ENCODE measurements at places on chromosomes 5 and 9.

- no peak for DNase-seq
Observed at GRCh38 chr9:87667164-87667738, 58.7 kb upstream of the CTSL start.

DNA sequence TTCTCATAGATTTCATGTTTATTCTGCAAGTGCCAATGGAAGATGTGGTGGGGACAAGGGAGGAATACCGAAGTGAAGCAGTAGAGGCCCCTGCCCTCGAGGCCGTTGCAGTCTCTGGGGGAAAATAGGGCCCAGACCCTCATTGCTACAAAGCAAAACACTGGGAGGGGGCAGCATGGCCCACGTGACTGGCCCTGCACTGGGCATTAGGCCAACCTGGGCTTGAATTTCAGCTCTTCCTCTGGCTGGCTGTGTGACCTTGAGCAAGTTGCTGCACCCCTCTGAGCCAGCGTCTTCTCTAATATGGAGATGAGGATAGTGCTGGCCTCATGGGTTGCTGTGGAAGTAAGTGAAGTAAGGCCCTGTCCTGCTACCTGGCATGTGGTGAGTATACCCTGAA is 709 bp upstream of the SYNPO start:
- no peak for DNase-seq

- no peak for DNase-seq
Observed at GRCh38 chr5:137714946-137715345, 20.9 kb downstream of the KLHL3 start.

DNA sequence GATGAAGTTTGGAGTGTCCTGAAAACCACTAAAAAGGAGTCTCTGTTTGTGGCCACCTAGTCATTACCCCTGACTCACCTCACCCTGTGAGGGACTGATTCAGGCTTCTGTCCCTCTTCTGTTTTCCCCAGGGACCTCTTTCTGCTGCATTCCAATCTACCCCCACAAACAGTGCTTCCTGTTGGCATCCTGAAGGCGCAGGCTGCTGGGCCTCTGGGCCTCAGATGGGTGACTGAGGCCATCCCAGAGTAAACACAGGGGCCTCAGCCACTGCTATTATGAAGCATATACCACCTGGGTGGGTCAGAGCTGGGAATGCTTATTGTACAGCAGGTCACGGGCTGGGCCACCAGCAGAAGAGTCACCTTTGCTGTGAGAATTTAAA is 20.0 kb downstream of the MORN5 start:
- no peak for DNase-seq

GRCh38 chr5:59319250-59319649 is 574.3 kb downstream of the PDE4D start:
- DNase-seq: no peak

GRCh38 chr9:91302831-91303230 is 58.9 kb downstream of the AUH start:
- DNase-seq: no peak

DNA sequence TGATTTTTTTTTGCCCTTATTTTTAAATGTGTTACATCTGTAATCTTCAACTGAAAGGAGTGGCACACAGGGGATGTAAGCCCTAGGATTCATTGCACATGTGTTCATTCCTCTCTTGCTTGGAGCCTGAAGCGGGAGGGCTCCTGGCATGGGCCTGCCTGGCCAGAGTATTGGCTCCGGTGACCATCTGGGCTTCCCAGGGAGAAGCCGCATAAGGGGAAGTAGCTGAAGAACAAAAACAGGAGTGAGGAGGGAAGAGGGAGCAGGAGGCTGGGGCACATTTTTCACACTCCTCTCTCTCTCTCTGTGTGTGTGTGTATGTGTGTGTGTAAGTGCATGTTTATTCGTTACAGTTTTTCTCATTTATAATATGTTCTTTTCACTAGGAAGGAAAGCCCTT is 269.9 kb downstream of the PRR16 start:
- DNase-seq: no peak

- DNase-seq: peak; percentile 59
Observed at GRCh38 chr9:121286973-121287741, 19.2 kb downstream of the GSN start.

DNA sequence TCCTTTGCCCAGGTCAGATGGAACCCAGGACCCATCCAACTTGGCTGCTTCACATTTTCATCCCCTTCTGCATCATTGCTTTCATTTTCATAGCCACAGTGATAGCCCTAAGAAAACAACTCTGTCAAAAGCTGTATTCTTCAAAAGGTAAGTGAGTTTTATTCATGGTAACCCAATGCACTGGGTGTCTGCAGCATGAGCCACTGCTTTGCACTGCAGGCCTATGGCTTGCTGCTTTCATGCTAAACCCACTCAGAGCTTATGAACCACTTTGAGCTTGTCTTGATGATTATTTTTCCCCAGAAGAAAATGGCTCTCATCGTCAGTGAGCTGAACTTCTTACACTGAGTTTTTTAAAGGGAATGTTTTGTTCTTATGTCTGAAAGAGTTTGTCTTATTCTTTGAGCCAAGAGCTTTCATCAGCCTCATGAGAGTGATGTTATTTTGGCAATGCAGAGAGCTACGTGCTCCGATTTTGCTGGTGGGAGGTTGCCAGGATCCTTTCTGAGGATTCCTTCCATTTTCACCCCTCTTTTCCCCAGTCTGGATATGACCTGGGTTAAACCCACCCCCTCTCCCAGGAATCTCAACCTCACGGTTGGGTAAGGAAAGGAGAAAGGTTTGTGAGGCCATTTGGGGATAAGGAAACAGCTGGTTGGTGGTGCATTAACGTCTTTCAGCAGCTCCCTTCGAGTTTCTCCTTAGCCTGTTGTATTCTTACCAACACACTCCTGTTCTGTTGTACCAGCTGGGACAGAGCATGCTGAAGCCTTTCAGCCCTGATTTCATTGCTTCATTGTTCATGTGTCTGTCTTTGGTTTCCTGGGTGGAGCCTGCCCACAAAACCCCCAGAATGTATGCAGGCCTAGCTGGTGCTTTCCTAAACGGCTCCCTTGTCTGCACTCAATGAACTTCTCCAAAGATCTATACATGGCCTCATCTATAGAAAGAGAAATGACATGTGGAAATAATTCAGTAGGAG is 47.6 kb downstream of the PDCD1LG2 start:
- DNase-seq: no peak

- no peak for DNase-seq
Observed at GRCh38 chr5:115079924-115080623, 89.6 kb downstream of the TRIM36 start.

GRCh38 chr9:82526577-82526976 is 536.4 kb downstream of the RASEF start:
- DNase-seq: no peak

GRCh38 chr9:129326061-129327005 is 148.3 kb upstream of the IER5L start:
- no peak for DNase-seq

GRCh38 chr5:149855366-149855765 is 89.2 kb downstream of the PDE6A start:
- DNase-seq: no peak

- DNase-seq: no peak
Observed at GRCh38 chr5:40618926-40619325, 60.8 kb upstream of the PTGER4 start.

DNA sequence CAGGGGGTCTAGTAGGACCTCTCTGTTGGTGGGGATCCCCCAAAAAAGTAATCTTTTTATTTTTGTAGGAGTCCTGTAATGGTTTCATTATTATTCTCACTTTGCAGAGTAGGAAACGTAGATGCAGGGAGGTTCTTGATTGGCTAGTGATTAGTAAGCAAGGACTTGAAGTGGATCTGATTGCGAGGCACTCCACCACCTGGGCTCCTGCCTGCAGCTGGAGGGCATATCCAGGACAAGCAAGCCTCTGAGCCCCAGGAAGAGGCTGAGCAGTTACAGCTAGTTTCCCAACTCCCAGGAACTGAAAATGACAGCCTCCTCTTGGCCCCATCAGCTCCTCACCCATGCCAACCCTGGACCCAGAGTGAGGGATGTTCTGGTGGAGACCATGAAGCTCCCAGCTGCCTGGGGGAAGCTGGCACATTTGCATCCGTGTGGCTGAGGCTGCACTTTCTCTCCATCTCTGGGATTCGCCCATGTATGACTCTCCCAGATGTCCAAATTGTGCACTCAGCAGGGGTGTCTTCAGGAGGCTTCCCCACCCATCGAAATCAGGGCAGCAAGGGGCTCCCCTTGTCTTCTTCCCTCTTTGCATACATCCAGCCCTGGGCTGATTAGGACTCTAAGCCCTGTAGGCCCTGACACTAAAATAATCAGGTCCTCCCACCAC is 10.2 kb downstream of the KCNIP1 start:
- no peak for DNase-seq

DNA sequence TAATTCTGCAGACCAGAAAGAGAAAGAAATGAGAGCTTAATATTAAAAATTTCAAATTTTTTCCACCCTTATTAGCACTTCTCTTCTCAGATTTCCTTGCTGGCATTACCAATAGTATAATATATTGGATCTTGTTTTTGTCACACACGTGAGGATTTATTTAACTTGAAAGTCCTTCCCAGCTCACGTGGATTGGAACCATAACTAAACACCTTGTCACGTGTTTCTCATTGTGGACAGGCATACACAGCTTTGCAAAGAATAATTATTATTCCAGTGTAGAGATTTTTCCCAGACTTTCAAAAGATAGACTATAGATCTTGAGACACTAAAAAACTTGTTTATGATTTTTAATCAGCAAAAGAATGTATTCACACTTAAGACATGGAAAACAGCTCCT is 123.8 kb upstream of the LPAR1 start:
- DNase-seq: no peak

DNA sequence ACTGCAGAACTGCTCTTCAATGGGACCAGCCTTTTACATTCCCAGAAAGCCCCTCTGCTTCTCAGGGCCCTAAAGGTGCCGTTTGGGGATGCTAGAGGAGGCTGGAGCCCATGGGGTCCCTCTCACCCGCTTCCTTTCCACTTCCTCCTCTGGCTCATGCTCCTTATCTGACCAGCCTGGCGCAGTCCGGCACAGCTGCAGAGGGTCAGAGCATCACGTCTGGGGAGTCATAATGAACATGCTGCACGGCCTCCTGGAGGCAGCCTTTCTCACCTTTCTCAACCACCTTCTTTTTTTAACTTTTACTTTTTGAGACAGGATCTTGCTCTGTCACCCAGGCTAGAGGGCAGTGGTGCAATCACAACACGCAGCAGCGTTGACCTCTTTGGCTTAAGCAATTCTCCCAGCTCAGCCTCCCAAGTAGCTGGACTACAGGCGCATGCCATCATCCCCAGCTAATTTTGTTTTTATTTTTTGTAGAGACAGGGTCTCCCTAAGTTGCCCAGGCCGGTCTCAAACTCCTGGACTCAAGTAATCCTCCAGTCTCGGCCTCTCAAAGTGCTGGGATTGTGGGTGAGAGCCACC is 15.1 kb upstream of the TCF7 start:
- DNase-seq: no peak

- DNase-seq: no peak
Observed at GRCh38 chr5:23136958-23137357, 283.8 kb upstream of the CDH12 start.

DNA sequence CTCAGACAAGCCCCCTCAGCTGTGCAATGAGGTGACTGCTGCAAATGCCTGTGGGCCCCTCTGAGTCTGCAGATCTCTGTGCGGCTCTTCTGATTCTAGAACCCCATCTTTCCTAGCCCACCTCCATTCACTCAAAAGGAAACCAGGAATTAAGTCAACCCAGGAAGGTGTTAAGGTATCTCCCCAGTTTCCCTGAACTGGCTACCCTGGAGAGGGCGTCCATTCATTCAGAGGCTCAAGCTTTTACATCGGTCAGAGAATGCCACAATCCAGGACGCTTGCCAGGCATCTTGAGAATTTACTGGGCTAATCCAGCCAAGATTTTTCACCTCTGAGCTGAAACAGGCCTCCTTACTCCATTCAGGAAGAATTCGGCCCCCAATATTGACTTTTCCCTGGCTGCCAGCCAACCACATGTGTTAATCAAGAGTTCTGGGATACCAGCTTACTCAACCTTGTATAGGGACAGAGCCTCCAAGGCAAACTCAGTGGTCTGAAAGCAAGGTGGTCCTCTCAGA is 889 bp upstream of the ADAMTS12 start:
- DNase-seq: no peak

GRCh38 chr5:156498226-156498980 is 171.4 kb downstream of the SGCD start:
- no peak for DNase-seq

DNA sequence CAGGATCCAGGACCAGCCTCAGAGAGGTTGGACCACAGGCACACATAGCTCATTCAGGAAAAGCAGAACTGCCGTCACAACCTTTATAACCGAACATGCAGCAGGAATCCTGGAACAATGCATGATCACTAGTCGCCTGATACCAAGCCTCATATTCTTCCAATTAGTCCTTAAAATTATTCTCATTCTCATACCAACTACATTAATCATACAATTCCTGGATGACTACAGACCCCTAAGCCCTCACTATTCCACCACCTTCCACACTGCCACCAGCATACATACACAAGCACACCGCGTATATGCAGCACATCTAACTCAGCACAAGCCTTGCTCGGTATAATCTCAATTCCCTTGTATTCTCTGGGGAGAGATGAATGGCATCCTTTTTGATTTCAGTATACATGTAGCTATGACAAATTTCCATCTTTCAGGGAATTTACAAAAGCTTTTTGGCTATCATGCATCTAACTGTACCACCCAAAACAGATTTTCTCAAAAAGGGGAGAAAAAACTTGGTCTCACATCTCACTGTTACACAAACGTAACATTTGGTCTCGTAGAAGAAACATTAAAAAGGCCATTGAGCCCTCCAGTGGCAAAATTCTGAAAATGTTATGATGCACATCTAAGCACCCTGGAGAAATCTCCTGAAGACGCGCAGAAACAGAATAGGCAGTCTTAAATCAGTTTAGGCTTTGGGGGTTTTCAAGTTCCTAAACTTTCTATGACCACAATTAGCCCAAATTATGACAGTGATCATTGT is 46.2 kb downstream of the MCTP1 start:
- DNase-seq: no peak

- peak; percentile 10 for DNase-seq
Observed at GRCh38 chr5:176362233-176362490, 598 bp upstream of the KIAA1191 start.

DNA sequence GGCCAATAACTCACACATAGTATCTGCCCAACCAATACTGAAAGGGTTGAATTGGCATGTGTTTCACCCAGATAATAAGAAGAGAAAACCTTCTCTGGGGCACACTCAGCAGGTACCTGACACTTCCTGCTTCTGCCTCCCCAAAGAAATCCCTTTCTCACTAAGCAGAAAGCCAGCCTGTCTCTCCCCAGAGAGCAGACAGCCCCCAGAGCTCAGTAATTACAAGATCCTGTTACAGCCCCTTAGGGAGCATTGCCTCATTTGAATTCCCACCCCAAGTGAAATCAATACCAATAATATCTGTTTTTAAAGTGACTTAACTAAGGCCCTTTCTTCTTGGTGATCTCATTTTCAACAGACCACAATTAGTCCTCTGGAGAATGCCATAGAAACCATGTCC is 38.5 kb upstream of the FOXI1 start:
- no peak for DNase-seq

Data from right kidney (tissue), 9 donors.